ENCODE measurements at places on chromosomes 12 and 14.

GRCh38 chr12:56658921-56659320 lies 13.1 kb upstream of the ATP5F1B start:
- DNase-seq = no peak

GRCh38 chr14:76040704-76041103 lies 55.1 kb downstream of the IFT43 start:
- no peak for DNase-seq

DNA sequence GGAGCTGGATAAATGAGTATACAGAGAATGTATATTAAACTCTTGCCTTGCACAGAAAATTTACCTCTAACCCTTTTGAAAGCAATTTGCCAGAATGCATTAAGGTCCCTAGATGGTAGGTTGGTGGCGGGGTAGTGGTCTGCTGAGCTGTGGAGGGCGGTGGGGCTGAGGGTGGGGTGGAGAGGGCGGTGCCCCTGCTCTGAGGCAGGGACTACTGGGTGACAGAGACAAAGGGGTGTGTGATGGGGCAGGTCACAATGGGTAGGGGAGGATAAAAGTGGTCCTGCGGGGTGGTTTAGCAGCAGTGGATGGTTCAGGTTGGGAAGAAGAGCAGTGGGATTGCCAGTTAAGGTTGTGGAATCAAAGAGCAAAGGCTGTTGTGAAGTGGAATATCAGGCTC lies at the start of gene GARIN6:
Gene GARIN6, plus strand, starts transcription at position 301 of the 400 bp plus-strand sequence. CDS start 422 bp downstream, outside the sequence.
- no peak for DNase-seq

- DNase-seq = no peak
Observed at GRCh38 chr12:84508851-84509260, 403.7 kb downstream of the SLC6A15 start.

DNA sequence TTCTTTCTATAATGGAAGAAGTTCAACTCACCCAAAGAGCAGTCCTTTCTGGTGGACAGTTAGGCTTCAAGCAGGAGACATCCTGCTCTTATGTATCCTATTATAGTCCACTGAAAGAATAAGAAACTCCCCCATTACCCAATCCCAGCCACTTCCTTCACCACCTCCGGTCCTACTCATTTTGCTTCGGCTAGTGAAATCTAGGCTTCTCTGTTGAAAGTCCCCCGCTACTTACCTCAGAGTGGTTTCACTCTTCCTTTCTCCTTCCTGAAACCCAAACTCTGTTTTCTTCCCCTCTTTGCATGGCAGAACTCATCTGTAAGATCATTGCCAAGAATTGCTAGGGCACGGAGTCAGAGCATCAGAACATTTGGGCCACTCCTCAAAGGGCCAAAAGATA lies at the start of gene GPR84:
Gene GPR84, minus strand, starts transcription at position 74 of the 400 bp plus-strand sequence. CDS start 635 bp downstream, outside the sequence.
- no peak for DNase-seq

GRCh38 chr12:63894132-63894531 lies 49.6 kb downstream of the SRGAP1 start:
- no peak for DNase-seq

GRCh38 chr14:83940253-83940652 lies 1589.7 kb upstream of the FLRT2 start:
- no peak for DNase-seq

Data from SHP77 (cell line).